ENCODE measurements at places on chromosomes 2 and 18. TPM values are rescaled to one million over a fixed set of nuclear protein-coding genes. Genes with fewer than 3 reads are reported as not detected.

Gene IHH
- not detected for polyA plus RNA-seq

Gene NYAP2
- not detected for polyA plus RNA-seq

Gene ANKRD30BL
- not detected for polyA plus RNA-seq

Gene CNDP2
- 139 TPM for polyA plus RNA-seq

Gene PLCD4
- 0.15 TPM for polyA plus RNA-seq

Gene HOXD3
- not detected for polyA plus RNA-seq

Gene IL1A
- polyA plus RNA-seq = not detected

Gene NGEF
- not detected for polyA plus RNA-seq

Gene PLA2R1
- not detected for polyA plus RNA-seq

Gene LYPD6B
- not detected for polyA plus RNA-seq

Gene CCDC195
- not detected for polyA plus RNA-seq

Gene TMEM178A
- polyA plus RNA-seq = not detected

Gene MC2R
- polyA plus RNA-seq = not detected

Gene DUSP19
- 0.30 TPM for polyA plus RNA-seq

Gene ARHGEF4
- 9.2 TPM for polyA plus RNA-seq

Gene DYNC2LI1
- 6.2 TPM for polyA plus RNA-seq

Gene ATP6V1B1
- not detected for polyA plus RNA-seq

Gene MEP1B
- not detected for polyA plus RNA-seq

Gene MROH2A
- polyA plus RNA-seq = not detected

Gene CXCR4
- polyA plus RNA-seq = 1,161 TPM

Gene GBX2
- not detected for polyA plus RNA-seq

Gene POTEI
- polyA plus RNA-seq = not detected

All from naive thymus-derived CD8-positive, alpha-beta T cell (primary cell).